ENCODE measurements at places on chromosomes 6 and 20.

DNA sequence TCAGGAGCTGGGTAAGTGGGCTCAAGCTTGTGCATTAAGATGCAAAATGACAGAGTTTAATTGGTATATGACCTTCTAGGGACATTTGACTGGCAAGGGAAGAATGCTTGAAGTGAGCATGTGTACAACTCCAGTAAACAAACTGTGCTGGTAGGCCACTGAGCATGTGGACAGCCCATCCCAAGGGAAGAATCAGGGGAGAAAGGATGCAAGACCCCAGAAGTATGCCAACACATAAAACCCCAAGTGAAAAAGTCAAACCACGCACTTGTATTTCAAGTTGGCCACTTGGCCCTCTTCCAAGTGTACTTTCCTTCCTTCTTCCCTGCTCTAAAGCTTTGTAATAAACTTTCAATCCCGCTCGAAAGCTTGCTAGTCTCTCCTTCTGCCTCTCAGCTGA, 10.4 kb upstream of the THBD start:
- DNase-seq = no peak

- no peak for DNase-seq
Observed at GRCh38 chr20:4613184-4613583, 108.5 kb upstream of the PRND start.

GRCh38 chr20:40188319-40188718, 500.7 kb downstream of the MAFB start:
- DNase-seq = no peak

- DNase-seq = peak; percentile 79
Observed at GRCh38 chr20:63495741-63496595, 2.9 kb downstream of the EEF1A2 start.

- DNase-seq = peak; percentile 43
Observed at GRCh38 chr6:15183979-15184378, 61.9 kb upstream of the JARID2 start.
